ENCODE measurements at places on chromosomes 16 and 17. TPM values are rescaled to one million over a fixed set of nuclear protein-coding genes. Genes with fewer than 3 reads are reported as not detected.

MYO1C gene
- 195 TPM for total RNA-seq

CA5A gene
- not detected for total RNA-seq

SOX15 gene
- 0.46 TPM for total RNA-seq

PRAC1 gene
- total RNA-seq: not detected

PMFBP1 gene
- 0.42 TPM for total RNA-seq

GRCh38 chr17:82577300-82577699 is 57.8 kb downstream of the FOXK2 start:
- DNase-seq: no peak

GRCh38 chr16:14420721-14421488 is 209.2 kb downstream of the PARN start:
- DNase-seq: no peak

DNA sequence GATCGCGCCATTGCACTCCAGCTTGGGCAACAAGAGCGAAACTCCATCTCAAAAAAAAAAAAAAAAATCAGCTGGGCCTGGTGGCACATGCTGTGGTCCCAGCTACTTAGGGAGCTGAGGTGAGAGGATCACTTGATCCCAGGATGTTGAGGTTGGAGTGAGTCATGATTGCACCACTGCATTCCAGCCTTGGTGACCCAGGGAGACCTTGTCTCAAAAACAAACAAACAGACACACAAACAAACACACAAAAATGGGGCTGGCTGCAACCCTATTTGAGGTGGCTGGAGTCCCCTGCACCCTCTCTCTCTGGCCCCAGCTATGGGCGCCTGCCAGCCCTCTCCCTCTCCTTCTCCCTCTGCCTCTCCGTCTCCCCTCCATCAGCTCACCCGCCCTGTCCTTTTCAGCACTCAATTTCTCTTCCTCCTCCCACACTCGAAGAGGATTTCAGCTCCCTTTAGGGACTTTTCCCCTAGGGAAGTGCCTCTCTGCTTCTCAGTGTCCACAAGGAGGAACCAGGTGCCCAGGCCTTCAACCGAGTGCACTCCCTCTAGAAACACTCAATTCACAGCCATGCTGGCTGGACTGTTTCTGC is 17.5 kb upstream of the TFAP4 start:
- no peak for DNase-seq

DNA sequence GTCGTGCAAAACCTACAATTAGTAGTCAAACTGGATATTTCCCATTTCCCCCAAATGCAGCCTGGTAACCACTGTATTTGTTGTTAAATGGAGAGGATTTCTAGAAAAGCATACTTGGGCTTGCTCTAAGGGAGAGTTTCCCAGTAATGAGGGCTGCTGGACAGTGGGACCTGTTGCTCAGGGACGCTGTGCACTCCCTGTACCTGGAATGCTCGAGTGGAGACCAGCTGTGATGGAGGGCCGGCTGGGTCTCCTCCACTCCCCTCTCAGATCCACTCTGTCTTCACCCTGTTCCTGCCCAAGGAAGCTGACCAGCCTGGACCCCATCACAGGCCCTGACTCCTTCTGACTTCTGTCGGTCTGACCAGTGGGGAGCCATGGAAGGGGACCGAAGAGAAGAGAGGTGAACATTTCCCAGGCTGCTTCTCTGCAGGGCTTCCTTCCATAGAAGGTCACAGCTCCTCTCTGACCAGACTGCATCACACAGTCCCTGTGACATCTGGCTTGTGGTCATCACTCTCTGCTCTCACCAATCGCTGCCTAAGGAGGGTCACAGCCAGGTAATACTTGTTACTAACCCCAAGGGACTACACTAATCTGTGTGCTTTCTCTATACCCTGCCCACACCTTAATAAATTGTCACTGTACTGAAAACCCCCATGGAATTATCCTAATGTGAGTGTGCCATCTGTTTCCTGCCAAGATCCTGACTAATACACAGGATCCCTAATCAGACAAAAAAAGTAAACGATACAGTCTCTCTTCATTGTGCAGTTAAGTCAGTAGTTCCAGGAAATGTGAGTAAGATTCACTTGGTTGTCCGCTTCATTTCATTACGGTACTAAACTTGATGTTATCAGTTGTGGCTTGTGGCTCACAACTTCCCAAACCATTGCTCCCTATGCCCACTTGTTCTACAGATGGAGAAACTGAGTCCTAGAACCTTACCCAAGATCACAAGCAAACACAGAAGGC is 102.4 kb downstream of the CCT6B start:
- peak; percentile 12 for DNase-seq

DNA sequence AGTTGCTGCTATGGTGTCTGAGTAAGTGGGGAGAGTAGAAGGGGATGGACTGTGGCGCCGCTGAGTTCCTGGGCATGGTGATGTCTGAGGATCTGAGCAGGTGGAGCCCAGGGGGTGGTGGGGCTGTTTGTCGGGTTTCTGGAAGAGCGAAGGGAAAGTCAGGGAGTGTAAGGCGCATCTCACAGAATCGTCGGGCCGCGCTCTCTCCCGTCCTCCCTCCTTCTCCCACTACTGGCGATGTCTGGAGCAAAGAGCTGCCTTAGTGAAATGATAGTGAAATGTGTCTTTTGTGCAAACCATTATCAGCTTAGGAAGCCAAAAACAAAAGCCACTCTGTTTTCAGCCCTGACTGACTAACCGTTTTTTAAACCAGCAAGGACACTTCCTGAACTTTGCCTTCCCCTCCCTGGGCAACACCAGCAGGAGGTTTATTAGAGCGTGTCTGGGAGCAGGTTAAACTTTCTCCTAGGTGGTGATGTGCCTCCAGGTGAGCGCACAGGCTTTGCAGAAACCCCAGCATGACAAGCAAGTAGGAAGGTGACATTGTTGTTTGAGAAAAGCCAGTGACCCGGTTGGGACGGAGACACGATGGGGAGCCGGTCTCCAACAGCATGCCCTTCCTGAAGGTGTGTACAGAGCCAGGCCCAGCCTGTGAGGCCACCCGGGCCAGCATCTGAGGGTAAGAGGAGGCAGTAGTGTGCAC is 49.1 kb downstream of the RAB11FIP3 start:
- no peak for DNase-seq

- no peak for DNase-seq
These were observed 110.8 kb downstream of the FTO start for GRCh38 chr16:53814801-53815200.

DNA sequence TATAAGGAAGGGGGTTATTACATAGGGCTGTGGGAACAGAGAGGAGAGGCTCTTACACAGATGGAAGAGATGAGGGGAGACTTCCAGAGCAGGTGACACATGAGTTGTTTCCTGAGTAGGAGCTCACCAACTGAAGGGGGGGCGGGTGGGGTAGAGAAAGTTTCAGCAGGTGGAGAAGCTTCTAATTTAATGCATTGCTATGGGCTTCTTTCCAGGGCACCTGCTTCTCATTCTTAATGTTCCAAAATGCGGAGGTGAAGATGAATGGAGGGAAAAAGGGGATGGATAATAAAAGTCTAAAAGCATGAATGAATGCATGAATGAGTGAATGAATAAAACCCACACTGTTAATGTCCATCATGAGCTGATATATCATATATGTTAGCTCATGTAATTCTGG is 439.0 kb upstream of the CCL2 start:
- no peak for DNase-seq

DNA sequence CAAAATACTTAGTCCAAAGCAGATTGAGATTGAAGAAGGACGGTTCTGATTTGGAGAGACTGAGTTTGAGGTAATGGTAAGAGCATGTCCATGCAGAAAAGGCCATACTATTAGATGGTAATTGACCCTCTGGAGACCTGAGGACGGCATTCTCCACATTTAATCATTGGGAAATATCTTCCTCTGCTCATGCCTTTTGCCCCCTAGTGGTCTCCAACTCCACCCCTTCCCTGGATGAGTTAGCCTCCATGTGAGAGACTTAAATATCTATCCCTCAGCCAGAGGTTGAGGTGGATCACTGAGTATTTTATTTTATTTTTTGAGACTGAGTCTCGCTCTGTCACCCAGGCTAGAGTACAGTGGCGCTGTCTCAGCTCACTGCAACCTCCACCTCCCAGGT is 10.4 kb upstream of the OR3A1 start:
- no peak for DNase-seq
